HCEC 1CT (cell line): ENCODE measurements at places on chromosomes 3 and 15.

GRCh38 chr15:64630396-64631107 lies 144.8 kb downstream of the RBPMS2 start:
- DNase-seq: no peak

- no peak for DNase-seq
Measured at GRCh38 chr3:124395162-124395561, 335.1 kb upstream of the UMPS start.

DNA sequence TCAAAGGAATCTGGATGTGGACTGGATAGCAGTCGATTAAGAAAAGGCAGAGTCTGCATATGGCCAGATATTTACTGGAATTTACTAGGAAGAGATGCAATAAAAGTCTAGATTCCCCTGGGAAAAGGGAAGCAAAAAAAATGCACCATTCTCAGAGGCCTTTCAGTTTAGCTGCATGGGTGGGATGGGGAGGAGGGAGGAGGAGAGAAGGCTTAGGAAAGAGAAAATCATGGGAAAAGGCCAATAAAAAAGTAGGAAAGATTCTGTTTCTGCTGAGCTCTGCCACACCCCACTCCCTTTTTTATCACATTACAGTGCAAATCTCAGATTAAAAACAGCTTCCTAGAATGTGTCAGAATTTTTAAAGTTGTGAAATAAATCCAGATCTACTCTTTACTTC lies 103.6 kb downstream of the ADAMTS9 start:
- DNase-seq: no peak

DNA sequence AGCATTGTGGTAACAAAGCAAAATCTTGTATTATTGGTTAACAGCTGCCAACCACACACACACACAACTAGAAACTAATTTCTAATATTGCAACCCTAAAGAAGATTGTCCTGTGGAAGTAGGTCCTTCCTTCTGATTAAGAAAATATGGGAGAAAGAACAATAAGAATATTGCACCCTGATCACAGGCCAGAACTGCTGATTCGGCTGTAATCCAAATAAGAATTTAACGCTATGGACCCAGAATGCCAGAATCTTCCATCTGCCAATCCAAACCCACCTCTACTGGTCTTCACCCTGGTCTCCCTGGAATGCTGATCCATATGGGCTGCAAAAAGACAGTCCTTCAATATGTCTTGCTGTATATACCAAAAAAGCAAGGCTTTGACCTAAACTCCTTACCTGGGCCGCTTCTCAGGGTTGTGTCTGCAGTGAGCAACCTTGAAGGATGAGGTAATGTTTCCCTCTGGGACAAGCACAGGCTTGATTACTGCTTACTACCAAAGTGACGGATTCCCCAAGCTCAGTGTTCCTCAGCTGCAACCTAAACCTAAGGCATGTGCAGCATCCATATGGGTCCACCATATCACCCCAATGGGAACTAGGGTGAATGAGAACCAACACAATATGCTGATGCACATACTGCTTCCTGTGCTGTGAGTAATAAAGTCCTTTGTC lies 8.0 kb downstream of the CCDC14 start:
- no peak for DNase-seq

DNA sequence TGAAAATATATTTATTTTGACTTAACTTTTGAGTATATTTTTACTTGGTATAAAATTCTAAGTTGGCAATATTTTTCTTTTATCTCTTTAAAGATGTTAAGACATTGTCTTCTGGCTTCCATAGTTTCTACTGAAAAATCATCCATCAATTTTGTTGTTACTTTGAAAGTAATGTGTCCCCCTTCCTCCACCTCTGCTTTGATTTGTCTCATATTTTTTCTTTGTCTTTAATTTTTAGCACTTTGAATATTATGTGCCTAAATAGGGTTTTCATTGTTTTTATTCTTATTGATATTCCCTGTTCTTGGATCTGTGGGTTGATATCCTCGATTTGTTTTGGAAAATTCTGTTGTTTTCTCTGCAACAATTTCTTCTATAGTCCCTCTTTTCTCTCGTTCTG lies 157.4 kb downstream of the CD47 start:
- DNase-seq: no peak
